ENCODE measurements at places on chromosomes 6 and 20. TPM values are rescaled to one million over a fixed set of nuclear protein-coding genes. Genes with fewer than 3 reads are reported as not detected.

ANGPT4 gene
- total RNA-seq = 0.81 TPM

- H3K27me3 ChIP-seq = no peaks in the 10 kb centered on the region
- no peak overlapping the region for H3K27ac ChIP-seq
- H3K36me3 ChIP-seq = no peaks in the 10 kb centered on the region
- DNase-seq = peak; percentile 70
Observed at GRCh38 chr6:324729-325125, 32.4 kb downstream of the DUSP22 start.

DNA sequence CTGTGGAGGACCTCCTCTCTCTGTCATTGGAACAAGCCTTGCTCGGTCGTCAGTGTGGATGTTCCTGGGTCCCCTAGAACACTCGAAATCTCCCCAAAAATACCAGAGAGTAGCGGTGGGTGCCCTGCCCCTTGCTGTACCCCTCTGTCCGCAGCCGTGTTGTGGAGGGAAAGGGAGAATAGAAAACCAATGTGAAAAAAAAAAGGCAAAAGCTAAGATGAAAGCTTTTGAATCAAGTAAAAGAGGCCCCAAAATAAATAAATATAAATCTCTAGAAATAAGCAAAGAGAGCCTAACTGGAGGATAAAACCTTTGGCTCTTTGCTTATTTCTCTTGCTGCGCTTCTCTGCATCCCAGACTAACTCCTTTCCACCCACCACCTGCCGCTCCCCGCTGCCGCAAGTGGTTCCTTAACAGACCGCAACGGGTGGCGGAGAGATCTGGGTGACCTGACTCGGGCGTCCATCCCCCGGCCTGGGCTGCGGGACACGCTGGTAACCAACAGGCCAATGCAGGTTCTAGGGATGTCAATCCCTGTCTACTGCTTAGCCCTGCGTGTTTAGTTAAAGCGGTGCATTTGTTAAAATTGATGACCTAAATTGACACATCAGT is 110.0 kb downstream of the GPX5 start:
- H3K36me3 ChIP-seq = no peaks in the 10 kb centered on the region
- no peak overlapping the region for H3K4me3 ChIP-seq
- no peak overlapping the region for H3K27ac ChIP-seq
- no peaks in the 10 kb centered on the region for H3K4me1 ChIP-seq
- peaks cover 52% of the 10 kb centered on the region for H3K27me3 ChIP-seq

GRCh38 chr6:108453601-108454185 is 107.0 kb upstream of the FOXO3 start:
- peaks cover 8% of the 10 kb centered on the region for H3K4me1 ChIP-seq
- H3K36me3 ChIP-seq = no peaks in the 10 kb centered on the region
- H3K27me3 ChIP-seq = no peaks in the 10 kb centered on the region
- no peak overlapping the region for H3K27ac ChIP-seq
- no peak overlapping the region for H3K4me3 ChIP-seq
- DNase-seq = no peak

DNA sequence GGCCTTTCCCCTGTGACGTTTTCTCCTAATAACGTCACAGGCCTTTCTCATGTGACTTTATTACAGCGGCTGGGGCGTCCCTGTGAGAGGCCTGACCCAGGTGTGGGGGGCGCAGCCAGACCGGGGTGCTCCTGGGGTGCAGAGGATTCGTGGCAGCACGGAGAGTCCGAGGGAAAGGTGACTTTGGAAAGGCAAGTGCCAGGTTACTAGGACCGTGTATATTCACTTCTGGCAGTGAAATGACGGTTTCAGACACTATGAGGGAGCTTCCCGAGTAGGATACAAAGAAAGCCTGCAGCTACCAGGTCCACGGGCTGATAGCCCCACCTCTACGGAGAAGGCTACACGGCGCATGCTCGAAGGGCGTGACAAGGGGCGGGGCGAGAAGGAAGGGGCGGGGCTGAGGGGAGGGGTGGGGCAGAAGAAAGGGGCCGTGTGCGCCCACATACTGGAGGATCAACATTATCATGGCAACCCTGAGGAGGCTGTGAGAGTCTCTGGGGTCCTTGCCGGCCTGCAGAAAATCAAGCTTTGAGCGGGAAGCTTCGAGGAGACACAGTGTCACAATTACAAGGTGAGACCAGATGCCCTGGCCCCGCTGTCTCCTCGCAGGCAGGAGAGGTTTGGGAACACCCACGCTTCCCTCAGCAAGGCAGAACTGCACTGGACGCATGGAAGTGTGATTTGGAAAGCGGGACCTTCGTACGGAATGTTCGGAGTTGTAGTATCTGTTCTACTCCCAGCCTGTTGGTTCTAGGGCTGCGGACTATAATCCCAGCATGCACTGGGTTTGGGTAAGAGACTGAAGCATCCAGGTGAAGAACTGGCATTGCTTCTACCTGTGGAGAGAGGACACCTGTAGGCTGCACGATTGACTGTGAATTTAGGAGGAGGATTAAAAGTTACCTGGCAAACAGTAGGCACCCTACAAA is 54.4 kb upstream of the ZNF337 start:
- DNase-seq = peak; percentile 77
- H3K27ac ChIP-seq = peak overlapping the region; percentile 42
- peaks cover 4% of the 10 kb centered on the region for H3K4me1 ChIP-seq

LINC00237 gene
- total RNA-seq = not detected

AGER gene
- 1,590 TPM for total RNA-seq

DNA sequence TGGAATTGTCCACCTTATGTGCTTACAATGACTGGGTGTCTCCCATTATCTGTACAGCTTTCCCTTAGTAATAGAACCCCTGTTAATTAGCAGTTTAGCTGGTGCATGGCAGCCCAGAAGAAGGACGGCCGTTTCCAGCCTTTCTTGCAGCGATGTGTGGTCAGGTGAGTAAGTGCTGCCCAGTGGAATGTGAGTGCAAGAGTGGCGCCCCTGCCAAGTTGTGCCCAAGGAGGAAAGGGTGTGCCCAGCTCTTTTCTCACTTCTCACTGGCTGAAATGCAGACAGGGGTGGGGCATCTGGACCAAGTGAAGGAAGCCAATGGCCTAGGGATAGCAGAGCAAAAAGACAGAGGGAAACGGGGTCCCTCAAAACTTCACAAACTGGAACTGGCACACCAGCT is 296.8 kb downstream of the PREX1 start:
- H3K4me3 ChIP-seq = no peak overlapping the region
- no peak overlapping the region for H3K27ac ChIP-seq
- no peaks in the 10 kb centered on the region for H3K4me1 ChIP-seq
- H3K36me3 ChIP-seq = no peaks in the 10 kb centered on the region
- no peaks in the 10 kb centered on the region for H3K27me3 ChIP-seq

Data from upper lobe of right lung (tissue), 1 donor.